ENCODE measurements at places on chromosomes 3 and 15.

DNA sequence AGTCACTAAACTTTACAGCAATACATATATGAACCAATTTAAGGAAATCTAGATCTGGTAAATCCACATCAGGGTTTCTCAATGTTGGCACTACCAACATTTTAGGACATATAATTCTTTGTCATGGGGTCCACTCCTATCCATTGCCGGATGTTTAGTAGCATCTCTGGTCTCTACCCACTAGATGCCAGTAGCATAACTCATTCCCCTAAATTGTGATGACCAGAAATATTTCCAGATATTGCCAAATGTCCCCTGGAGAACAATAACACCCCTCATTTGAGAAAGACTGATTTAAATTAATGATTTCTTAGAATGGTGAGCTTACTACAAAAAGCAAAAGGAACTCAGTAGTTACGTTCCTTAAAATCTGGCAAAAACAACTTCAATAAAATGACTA is 23.1 kb upstream of the ANKRD28 start:
- no peak for DNase-seq

DNA sequence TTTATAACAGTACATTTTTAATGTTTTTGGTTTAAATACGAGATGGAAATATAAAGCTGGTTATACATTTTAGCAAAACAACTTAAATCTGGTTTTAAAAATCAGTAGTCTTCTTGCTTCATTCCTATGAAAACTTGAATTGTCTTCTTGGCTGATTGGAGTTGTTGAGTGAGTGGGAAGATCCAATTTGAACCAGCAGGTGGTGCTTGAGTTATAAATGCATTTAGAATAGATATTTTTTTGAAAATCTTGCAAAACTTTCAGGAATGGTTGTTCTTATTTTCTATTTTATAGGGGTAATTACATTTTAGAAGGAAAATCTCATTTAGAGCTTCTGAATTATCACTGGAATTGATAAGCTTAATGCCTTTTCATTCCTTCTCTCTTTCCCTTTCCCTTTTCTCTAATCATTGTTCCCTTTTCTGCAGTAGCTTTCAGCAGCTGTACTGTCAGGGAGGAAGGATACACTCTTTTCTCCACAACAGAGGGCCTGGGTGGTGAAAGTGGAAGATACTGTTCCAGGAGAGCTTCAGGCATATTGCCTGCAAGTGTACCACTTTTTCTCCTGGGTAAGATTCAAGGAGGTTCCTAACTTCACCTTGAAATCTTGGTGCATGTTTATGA is 335.6 kb downstream of the NLGN1 start:
- no peak for DNase-seq

GRCh38 chr15:76060118-76060989 is 569 bp downstream of the TMEM266 start:
- peak; percentile 5 for DNase-seq

DNA sequence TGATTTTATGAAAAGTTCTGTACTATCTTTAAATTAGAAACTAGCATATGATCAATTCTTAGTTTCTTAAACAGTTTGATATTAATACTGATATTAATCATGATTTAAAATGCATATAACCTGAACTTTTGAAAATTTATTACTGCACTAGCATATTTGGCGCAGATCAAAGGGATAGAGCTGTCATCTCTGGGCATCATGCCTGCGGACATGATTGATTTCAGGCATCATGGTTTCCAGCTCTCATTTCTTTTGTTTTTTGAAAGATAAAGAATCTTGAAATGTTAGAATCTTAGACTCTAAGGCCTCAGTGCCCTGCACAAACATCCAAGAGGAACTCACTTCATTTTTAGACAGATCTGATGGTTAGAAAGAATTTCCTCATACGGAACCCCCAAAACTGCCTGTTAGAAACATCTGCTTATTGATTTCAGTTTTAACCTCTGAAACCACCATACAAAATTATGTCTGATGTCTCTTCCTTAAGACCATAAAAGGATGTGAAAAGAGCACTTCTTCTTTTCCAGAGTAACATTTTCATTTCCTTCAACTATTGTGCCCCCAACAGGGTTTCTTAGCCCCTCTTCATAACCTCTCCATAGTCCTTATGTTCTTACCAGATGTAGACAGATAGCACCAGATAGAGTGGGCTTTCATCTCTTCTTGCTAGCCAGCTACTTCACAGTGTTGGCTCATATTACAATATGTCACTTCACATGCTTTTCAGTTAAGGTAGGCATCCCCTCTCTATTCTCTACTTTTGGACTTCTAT is 110.8 kb downstream of the BBX start:
- no peak for DNase-seq

GRCh38 chr15:78651930-78652615 is 11.1 kb upstream of the CHRNB4 start:
- DNase-seq, result no peak

GRCh38 chr3:3200632-3201212 is 21.2 kb upstream of the CRBN start:
- no peak for DNase-seq

DNA sequence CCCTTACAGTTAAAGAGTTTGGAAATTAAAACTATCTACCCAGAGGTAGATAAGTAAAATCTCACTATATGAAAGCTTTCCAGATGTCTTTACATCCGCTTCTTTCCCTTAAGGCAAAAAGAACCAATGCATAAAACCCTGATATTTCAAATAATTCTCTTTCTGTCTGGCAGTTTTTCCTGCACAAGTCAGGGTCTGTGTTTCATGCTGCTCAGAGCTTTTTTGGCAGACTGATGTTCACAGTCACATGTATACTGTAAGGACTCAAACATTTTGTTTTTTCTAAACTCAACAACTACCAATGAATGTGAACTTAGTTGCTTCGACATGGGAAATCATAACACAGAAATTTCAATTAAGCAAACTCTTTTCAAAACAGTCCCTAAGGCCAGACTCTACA is 988.4 kb downstream of the EPHA3 start:
- no peak for DNase-seq

DNA sequence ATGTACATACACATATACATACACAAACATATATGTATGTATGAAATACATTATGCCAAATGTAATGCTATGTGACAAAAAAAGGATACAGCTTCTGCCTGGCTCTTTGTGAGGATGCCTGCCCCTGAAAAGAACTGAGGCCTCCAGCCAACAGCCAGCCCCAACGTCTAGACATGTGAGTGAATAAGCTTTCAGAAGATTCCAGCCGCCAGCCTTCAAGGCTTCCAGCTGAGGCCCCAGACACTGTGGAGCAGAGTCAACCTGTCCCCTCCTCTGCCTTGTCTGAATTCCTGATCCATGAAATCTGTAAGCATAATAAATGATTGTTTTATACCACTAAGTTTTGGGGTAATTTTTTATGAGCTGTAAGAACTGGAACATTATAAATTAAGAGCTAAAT is 24.7 kb downstream of the GXYLT2 start:
- DNase-seq, result no peak

- no peak for DNase-seq
Observed at GRCh38 chr15:41501191-41501917, 7.7 kb downstream of the ITPKA start.

DNA sequence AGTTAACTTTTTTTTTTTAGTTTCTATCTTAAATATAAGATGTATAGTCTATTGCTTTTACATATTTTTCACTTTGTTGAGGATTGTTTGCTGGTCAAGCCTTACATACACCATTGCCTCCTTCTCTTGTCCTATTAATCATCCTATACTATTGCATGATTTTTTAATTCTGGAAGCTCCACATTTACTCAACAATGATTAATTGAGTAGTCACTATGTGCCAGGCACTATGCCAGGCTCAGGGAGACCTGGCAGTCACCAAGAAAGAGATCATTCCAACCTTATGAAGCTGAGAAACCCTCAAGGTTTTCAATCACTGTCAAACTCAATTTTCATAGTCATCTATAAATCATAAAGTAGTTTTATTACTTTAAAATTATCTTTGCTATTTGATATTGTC is 626.2 kb downstream of the IGSF11 start:
- no peak for DNase-seq

- DNase-seq, result no peak
Observed at GRCh38 chr3:16112910-16113504, 61.5 kb upstream of the GALNT15 start.

- DNase-seq, result no peak
Observed at GRCh38 chr3:5811016-5811415, 623.5 kb downstream of the EDEM1 start.

DNA sequence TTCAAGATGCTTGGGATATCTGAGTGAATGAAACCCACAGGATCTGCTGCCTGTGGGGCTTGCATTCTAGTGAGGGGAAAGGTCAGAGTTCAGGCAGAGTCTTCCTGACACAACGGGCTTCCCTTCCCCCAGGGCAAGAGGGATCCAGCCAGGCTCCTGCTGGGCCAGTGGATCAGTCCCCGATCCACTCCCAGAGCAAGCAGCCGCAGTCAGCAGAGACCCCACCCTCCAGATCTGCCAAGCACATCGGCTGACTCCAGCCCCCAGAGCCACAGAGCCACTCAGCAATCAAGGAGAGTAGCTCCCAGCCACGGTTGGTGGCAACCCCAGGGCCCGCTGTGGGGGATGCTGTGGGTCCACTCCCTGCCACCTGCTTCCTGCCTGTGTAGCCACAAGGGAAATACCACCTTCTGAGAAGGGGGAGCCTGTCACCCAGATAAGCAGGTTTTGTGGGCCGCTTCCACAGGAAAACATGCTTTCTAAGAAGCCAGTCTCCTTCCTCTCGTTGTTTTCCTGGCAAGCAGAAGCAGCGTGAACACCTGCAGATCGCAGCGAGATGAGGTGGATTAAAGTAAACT is 44.9 kb downstream of the CPN2 start:
- peak; percentile 47 for DNase-seq

GRCh38 chr3:165466856-165467255 is 270.7 kb upstream of the SLITRK3 start:
- no peak for DNase-seq

GRCh38 chr15:74007820-74008371 is 13.4 kb downstream of the PML start:
- DNase-seq, result no peak

- DNase-seq, result no peak
Observed at GRCh38 chr3:23238578-23238977, 35.5 kb downstream of the UBE2E2 start.

- DNase-seq, result no peak
Observed at GRCh38 chr15:68666120-68666811, 87.5 kb downstream of the CORO2B start.

- DNase-seq, result no peak
Observed at GRCh38 chr3:115999001-115999585, 375.8 kb downstream of the GAP43 start.

DNA sequence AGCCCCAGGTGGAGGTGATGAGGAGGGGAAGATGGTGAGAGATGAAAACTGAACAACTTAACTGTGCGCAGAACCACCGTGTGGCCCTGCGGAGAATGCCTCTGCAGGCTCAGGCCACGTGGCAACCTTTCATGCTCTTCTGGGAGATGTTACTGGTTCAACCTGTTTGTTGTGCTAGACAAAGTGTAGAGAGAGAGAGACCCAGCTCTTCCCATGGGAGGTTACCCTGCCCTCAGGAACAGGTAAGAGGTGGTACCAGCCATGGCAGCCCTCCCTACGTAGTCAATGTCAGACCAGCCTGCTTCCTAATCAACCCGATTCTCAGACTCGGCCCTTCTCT is 37.0 kb upstream of the HACD2 start:
- no peak for DNase-seq

DNA sequence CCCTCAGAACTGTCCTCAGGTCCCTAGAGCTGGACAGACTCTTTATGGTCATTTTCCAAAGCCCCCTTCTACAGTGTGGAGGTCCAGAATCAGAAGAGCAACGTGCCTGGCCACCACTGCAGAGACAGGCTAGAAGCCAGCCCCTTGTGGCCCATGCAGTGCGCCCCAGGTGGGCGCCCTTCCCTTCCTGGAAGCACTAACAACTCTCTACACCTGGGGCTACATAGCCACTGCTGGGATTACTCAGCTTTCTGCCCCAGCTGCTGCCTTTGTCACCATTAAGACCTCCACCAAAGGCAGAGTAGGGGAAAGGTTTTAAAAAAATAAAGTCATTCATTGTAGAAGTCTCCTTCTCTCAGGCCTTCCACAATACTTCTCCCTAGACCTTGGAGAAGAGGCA is 2.3 kb downstream of the RASGRP1 start:
- DNase-seq, result no peak

- DNase-seq, result no peak
Observed at GRCh38 chr3:129644836-129645235, 38.4 kb upstream of the PLXND1 start.

- no peak for DNase-seq
Observed at GRCh38 chr15:90862964-90863778, 5.2 kb upstream of the FURIN start.

DNA sequence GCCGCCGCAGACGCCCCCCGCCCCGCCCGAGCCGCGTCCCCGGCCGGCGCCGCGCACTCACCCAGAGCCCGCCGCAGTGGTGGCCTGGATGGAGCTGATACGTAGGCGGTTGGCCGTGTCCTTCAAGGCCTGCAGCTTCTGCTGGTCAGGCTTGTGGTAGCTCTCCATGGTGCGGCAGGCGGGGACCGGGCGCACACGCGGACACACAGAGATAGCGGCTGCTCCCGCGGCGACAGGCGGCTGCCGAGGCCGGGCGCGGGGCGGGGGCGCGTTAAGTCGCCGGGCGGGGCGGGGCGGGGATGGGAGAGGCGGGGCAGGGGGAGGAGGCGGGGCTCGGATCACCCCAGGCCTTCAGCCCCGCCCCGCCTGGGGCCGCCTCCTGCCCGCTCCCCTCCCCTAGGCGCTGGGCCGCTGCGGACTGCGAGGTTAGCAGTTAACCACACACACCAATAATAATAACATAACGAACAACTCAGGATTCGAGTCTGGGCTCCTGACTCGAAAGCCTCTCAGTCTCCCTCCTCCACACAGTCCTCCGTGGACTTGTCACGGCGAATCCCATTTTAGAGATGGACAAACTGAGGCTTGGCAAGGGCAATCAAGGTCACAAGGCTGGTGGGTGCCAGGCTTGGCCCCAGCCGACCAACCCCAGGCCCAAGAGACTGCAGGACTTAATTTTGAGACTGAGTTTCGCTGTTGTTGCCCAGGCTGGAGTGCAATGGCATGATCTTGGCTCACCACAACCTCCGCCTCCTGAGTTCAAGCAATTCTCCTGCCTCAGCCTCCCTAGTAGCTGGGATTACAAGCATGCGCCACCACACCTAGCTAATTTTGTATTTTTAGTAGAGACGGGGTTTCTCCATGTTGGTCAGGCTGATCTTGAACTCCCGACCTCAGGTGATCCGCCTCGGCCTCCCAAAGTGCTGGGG is at the start of gene TKT:
TSS of gene TKT (minus strand) at position 248 of the 929 bp plus-strand sequence. CDS start at position 168, 80 bp downstream.
- peak; percentile 75 for DNase-seq

DNA sequence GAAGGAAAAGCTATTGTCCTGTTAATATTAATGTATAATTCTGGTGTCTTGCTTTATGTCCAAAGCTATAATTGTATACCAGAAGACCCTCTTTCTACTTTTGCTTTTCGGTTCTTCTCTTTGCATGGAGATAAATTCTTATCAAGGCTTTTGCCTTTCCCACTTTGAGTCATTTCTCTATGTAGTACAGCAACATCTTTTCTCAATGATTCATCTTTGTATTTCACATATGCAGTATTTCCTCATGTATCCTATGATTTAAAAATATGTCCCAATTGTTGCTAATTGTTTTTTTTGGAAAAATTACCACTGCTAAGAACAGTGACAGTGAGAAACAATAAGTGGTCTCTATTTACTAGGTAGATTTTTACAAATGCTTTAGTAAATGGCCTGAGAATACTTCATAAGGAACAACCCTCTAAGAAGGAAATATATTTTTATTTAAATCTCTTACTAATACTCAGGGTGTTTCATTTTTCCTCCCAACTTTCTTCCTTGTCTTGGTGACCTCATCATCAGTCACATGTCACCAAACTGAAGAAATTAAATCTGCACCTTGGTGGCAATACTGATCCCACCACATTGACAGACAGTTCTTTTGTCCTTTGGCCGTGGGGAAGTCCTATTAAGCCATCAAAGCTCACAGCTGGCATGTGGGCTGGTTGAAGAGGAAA is 290.6 kb downstream of the SATB1 start:
- no peak for DNase-seq

GRCh38 chr15:56821721-56822425 is 88.6 kb upstream of the ZNF280D start:
- DNase-seq, result peak; percentile 4

Data from activated CD4-positive, CD25-positive, alpha-beta regulatory T cell (primary cell).